Glomerular endothelial cell (primary cell): ENCODE measurements at places on chromosomes 7 and 10. TPM values are rescaled to one million over a fixed set of nuclear protein-coding genes. Genes with fewer than 3 reads are reported as not detected.

STRIP2 gene
- 5.8 and 7.2 TPM in 2 replicates for total RNA-seq

GRCh38 chr10:71860243-71861029, 9.4 kb upstream of the PSAP start:
- DNase-seq: peak; percentile 95

ZKSCAN1 gene
- total RNA-seq: 32.9 and 35.5 TPM in 2 replicates

- DNase-seq: no peak
Measured at GRCh38 chr7:83452256-83452655, 196.7 kb downstream of the SEMA3E start.

- no peak for DNase-seq
Measured at GRCh38 chr10:58322072-58322834, 12.6 kb upstream of the UBE2D1 start.

- DNase-seq: no peak
Measured at GRCh38 chr7:69773535-69774225, 175.4 kb downstream of the AUTS2 start.

- DNase-seq: no peak
Measured at GRCh38 chr10:118195729-118196128, 146.4 kb downstream of the FAM204A start.

GRCh38 chr7:81583090-81583489, 186.8 kb downstream of the HGF start:
- DNase-seq: no peak
